Activated effector memory CD4-positive, alpha-beta T cell treated with anti-CD3 and anti-CD28 coated beads, Interleukin-2, amount 50 U/mL, for 16 hours (primary cell): ENCODE measurements at places on chromosomes 5 and 9.

DNA sequence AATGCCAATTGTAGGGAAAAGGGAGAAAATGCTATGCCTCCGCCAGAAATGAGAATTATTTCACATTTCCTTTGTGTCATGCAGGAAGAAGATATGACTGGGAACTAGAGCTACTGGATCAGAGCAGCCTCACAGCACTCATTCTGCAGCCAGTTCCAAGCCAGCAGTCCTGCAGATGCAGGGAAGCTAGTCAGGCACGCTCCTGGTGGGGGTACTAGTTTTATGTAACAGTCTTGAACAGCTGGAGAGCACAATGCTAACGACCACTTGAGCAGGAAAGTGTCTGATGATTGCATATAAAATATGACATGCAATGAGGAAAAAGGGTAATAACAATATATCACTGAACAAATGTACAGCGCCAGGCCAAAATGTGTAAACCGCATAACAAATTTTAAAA, 21.7 kb downstream of the CDH10 start:
- DNase-seq: no peak

DNA sequence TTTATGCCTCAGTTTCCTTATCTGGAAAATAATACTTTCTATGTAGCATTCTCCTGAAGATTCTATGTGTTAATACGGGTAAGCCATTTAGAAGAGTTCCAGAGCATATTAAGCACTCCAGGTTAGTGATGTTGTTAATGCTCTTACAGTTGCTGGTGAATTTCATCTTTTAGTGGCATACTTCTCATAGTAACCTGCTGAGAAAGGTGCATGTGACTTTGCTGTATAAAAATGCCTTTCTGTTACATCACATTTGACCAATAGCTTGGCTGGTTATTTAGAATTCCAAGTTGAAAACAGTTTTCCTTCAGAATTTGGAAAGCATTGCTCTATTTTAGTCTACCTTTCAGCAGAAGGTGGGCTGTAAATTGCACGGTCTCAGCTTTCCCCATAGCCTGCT, 27.2 kb downstream of the GCNT1 start:
- DNase-seq: no peak

GRCh38 chr9:78676623-78677022, 379.7 kb downstream of the PSAT1 start:
- DNase-seq: no peak

DNA sequence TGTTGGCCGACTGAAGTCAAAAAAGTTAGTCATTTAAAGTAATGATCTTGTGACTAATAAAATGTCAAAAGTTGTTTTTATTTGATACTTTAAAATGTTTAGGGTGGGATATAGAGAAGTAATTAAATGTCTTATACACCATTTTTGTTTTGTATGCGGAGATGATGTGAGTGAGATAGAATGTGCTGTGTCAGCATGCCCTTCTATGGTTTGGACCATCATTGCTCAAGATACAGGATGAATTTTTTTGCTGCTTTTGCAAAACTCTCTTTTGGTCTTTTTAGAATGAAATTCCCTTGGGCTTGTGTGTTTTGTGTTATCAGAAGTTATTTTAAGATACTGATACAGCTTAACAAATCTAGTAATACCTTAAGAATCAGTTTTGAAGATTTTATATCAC, 12.5 kb downstream of the SRFBP1 start:
- no peak for DNase-seq

GRCh38 chr9:112747094-112747493, 3.5 kb upstream of the SNX30 start:
- no peak for DNase-seq

DNA sequence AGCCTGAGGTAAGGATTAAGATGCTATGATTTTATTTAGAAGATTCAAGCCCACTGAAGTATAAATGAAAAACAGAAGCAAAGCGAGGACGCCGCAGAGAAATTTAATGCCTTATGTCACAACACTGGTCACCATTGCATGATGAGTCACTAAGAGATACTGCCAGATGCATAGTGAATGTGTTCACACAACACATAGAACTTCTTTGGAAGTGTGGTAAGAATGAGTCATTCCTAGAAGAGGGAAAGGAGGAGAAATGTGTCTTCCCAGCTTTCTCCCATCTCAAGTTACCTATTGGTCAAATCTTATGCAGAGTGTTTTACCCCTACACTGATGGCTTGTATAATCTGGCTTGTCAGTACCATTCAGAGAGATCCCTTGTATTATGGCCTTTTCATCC, 465.3 kb upstream of the ARRDC3 start:
- no peak for DNase-seq

- DNase-seq: no peak
These were observed 35.3 kb downstream of the UBE2QL1 start for GRCh38 chr5:6483880-6484382.

DNA sequence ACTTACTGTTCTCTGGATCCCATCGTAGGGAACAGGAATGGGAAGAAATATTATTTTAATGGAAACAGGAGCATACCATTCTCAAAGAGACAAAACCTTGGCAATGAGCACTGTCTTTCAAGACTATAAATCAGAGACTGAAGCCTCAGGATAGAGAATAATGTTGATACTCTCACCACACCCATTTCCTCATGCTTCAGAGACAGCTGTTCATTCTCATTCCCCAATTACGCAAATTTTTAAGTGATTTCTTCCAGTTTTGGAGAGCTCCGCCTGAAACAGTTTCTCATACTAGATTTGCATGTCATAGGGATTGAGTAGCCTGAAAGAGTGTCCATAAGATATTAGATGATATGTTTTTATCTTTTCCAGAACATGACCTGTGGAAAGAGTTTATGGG, 290.5 kb upstream of the RASA1 start:
- DNase-seq: no peak

GRCh38 chr9:79662537-79662956, 90.8 kb downstream of the TLE4 start:
- no peak for DNase-seq
